Posterior cingulate gyrus (tissue), 11 donors: ENCODE measurements at places on chromosomes 2 and 18.
A peak's percentile ranks its signal among the peaks of the same experiment; 100 is the strongest.

GRCh38 chr2:67776276-67776675 is 286.5 kb downstream of the C1D start:
- DNase-seq, result no peak

- no peak for DNase-seq
Measured at GRCh38 chr18:79458131-79458838, 62.6 kb downstream of the NFATC1 start.

DNA sequence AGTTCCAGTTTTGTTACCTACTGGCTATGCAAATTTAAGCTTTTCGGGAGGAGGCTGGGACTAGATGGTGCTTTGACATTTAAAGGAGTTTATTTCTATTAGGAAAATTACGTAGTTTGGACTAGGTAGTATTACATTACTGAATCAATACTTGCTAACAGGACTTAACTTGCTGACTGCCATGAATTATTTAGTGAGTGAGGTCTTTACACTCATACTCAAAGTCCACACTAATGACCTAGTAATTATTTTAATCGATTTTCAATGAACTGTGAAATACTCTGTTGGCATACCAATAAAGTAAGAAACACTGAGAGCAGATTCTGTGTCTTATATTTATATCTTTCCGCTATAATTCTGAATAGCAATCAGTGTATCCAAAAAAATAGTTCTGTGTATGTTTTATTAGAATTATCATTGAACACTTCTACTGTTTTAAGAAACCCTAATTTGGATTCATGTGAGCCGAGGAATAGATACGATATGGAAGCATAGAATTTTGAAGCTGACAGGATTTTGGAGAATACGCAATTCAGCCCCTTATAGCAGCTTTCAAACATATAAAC is 55.0 kb downstream of the CHST9 start:
- no peak for DNase-seq

DNA sequence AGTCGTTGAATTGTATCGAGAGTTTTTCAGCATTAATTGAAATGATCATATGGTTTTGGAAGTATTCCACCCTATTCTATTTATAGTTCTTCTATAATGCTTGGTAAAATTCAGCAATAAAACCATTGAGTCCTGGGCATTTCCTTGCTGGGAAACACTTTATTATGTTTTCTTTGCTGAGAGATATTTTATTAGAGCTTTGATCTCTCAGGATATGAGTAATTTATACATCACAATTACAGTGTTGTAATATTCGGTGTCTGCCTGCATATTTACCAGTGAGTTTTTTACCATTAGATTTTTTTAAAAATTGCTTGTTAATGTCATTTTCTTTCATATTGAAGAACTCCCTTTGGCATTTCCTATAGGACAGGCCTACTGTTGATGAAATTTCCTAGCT is 402.7 kb upstream of the FSIP2 start:
- no peak for DNase-seq

DNA sequence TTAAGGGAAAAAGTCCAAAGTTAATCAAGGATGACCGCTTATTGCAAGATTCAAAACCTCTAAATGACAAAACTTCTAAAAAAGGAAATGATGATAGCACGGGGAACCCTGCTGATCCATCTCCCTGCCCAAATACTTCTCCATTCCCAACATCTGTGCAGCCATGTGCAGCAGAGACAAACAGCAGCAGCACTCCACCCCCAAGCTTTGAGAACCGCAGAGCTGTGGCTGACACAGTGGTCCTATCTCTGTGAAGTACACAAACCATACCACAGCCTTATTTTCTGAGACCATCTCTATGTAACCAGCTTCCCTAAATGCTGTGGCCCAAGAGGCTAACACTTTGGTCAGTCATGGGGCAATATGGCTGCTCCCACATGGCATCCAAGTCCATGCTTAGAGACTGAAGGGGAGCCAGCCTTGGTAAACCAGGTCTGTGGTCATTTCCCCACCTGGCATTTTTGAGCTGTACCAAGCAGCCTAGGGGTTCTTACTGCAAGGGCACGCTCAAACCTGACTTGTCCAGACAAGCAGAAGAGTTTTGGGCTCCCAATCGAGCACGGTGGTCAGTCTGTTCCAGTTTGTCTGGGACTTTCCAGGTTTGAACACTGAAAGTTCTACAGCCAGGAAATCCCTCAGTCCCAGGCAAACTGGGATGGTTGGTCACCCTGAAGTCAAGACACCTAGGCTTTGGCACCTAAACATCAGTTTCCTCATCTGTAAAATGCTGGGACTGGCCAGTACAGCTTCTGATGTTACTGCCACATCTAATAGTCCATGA is 17.1 kb upstream of the NFE2L2 start:
- DNase-seq, result no peak

DNA sequence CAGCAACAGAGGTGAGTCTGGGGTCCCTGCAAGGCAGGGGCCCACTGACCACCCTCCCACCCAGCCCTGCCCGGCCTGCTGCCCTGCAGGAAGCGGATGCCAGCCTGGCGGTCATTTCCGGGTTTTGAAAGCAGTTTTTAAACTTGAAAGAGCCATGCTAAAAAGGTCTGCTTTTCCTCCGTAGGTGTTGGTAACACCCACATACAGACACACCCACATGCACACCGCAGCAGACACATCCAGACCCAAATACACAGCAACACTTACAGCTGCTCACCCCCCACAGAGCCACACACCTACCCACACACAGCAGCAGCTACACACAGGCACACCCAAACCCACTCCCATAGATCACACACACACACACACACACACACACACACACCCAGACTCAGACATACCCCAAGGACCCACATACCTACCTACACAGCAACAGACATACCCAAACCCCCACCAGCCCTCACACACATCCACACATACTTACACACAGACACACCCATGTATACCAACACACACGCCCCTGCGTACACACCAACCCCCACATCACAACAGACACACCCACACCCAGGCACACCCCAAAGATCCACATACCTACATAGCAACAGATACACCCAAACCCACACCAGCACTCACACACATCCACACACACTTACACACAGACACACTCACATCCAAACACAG is 7.6 kb downstream of the ZFP36L2 start:
- no peak for DNase-seq

DNA sequence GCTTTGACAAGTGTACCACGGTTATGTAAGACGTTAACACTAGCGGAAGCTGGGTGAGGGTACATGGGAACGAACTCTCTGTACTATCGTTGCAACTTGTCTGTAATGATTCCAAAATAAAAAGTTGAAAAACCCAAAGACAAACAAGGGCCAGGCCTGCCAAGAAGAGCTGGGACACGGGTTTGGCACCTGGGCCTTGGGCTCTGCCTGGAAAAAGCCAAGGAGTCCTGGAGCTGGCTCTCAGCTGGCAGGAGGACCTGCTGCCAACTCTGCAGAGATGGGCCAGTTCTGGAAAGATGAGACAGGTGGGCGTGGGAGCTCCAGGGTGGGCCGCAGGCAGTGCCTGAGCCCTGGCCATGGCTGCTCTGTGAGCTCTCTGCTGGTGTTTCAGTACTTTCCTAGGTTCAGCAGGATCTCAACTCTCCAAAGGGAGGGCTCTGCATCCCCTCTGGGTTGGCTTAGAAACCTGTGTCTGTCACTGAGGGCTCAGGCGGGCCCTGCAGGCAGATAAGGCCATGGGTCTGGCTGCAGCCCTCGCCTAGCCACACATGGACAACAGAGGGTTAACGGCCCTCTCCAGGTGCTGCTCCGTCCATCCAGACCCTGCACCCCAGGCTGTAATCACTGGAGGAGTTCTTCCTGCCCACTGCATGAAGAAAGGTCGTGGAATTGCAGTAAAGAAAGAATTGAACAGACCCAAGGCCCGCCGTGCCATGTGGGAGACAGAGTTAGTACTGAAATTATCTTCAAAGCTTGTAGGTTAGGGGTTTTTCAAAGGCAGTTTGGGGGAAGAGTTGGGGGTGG is 89.9 kb downstream of the RHOB start:
- peak; percentile 82 for DNase-seq

GRCh38 chr2:108355906-108356734 is 21.6 kb upstream of the SULT1C4 start:
- no peak for DNase-seq

DNA sequence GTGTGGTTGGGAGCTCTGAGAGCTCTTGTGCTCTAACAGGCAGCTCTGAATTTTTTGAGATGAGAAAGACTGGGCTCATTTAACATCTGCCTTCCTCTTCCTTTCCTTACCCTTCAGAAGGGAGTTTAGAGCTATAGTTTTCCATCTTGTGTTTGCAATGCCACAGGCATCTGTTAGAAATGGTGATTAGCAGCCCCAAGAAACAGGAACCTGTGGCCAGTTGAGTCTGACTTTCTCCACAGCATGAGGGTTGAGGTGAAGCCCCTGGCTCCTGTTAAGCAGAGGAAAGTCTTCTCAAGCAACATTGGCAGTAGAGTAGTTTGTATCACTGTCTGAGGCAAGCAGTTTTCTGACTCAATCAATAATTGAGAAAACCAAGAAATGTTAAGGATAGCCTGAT is 577.4 kb downstream of the ZEB2 start:
- DNase-seq, result no peak

GRCh38 chr2:133591164-133591563 is 22.9 kb upstream of the NCKAP5 start:
- DNase-seq, result peak; percentile 80

- DNase-seq, result no peak
Measured at GRCh38 chr2:65554765-65555591, 122.6 kb upstream of the SPRED2 start.

- no peak for DNase-seq
Measured at GRCh38 chr18:27824841-27825681, 351.9 kb downstream of the CDH2 start.

DNA sequence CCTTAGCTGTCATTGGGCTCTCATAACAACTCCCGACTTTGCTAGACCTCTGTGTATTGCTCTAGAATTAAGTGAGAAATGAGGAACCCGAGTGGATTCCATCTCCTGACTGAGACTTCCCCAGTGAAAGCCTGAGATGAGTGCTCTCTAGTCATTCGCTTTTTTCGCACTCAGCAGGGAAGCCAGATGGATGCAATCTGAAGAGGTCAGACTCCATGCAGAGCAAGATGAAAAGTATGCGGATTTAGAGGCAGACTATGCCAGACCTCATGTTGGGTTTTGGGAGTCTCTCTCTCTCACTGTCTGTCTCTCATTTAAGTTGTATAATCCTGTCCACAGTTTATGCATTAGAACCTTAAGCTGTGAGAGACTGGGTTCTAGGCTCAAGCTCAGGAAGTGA is 88.6 kb downstream of the SLC5A7 start:
- DNase-seq, result no peak

DNA sequence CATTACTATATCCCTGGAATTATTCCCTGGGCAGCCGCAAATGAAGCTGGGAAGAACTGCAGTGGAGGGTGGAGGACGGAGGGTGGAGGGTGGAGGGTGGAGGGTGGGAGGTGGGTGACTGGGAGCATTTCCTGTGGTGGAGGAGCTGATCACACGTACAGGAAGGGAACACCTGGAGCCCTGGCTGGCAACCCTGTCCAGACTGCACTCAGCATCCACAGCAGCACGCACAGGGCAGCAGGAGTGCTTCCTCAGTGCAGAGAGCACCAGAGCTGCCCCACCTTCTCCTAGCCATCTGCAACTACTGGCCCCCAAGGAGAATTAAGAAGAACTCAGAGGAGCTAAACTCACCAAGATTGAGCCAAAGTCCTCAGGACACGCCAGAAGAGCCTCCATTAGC is 249.9 kb downstream of the EIPR1 start:
- no peak for DNase-seq

- DNase-seq, result no peak
Measured at GRCh38 chr2:232815569-232815968, 39.2 kb upstream of the KCNJ13 start.

DNA sequence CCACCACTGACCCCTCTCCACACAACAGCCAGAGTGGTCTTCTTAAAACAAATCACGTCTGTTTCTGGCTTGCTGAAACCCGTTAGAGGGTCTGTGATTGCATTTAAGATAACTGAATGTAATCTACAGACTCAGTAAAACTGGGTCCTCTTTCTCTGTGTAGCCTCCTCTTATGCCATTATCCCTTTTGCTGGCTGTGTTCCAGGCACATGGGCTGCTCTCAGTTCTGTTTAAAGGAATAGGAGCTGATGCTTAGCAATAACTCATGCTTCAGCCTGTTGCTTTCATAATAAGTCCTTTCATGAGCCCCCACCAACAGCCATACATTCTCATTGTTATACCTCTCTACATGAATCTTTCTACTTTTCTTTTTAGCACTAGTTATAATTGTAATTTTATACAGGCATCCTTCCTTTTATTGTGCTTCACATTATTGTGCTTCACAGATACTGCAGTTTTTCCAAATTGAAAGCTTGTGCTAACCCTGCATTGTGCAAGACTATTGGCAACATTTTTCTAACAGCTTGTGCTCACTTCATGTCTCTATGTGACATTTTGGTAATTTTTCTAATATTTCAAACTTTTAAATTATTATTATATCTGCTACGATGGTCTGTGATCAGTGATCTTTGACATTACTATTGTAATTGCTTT is 782.6 kb downstream of the MBD2 start:
- no peak for DNase-seq

DNA sequence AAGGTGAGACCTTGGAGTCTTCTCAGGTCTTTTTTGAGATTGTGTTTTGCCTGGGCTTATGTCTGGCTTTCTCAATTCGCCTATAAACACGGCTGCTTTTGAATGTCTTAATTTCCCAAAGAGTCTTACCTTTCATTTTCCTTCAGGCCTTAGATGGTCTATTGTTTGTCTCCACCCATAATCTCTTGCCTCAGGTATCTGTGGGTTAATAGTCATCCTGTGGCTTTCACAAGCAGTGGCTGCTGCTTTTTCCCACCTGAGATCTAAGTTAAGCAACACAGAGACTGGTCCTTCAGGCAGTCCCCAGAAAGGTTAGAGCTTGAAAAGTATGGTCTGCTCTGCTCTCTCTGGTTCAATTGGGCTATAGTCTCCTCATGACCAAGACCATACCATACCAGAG is 275.3 kb downstream of the INSIG2 start:
- no peak for DNase-seq

DNA sequence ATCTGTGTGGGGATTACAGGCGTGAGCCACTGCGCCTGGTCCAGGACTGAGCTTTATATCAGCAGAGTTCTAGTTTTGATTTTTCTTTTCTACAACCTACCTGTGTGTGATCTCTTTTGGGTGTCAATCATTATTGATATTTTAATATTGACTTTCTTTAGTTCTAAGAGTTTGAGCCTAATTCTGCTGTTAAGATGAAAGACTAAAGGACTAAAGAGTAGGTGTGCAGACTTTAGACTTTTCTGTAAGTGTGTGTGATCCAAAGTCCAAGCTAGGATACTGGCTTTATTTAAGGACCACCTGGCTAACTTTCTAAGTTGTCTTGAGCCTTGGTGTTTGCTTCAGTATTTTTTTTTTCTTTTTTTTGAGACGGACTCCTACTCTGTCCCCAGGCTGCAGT is 12.4 kb downstream of the CASP10 start:
- DNase-seq, result no peak

- no peak for DNase-seq
Measured at GRCh38 chr2:109677835-109678580, 63.8 kb downstream of the SOWAHC start.

- DNase-seq, result no peak
Measured at GRCh38 chr18:65018184-65018583, 732.6 kb upstream of the CDH7 start.

DNA sequence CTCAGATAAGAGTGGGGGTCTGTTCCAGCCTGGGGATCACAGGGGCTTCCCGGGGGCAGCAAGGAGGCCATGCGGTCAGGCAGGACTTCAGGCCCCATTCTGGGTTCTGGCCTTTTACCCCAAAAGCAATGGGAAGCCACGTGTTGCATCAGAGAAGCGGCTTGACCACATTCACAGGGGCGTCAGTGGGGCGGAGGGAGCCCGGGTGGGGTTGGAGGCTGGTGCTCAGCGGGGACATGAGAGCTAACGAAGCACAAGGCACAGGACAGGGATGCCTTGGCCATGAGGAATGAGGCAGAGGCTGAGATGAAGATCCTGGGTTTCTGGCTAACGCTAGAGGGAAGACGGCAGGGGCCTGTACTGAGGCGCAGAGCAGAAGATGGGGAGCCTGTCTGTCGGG is 6.1 kb downstream of the HJURP start:
- DNase-seq, result no peak
